ENCODE measurements at places on chromosomes 6 and 20.

DNA sequence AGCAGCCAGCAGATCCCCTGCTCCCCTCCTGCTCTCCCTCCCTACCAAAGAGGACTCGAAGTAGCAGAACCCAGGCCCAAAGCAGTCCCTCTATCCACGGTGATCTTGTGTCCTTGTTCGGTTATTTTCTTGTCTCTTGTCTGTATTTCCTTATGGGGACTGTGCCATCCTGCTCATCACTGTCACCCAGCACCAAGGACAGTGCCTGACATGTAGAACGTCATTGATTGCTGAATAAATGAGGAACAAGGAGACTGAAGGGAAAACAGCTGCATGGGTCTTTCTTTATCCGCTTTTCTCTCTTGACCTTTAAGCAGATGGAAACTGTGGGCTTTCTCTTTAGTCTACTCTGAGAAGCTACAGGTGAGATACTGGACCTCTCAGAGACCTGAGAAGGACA lies 29.4 kb upstream of the ZNF831 start:
- DNase-seq, result no peak

DNA sequence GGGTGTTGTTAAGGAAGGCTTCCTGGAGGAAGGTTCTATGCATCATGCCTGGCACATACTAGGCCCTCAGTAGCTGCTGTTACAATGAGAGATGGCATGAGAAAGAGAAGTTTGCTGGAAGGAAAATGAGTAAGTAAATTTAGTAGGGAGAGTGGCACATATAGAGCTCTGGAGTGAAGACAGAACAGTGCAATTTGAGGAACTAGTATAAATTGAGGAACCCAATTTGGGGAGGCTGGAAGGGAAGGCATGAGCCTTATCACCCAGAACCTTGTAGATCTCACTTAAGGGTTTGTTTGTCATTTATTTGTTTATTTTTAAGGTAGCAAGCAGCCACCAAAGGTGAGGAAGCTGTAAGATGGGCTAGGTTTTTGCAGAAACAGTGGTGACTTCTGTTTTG lies 87.1 kb upstream of the SCGN start:
- no peak for DNase-seq

DNA sequence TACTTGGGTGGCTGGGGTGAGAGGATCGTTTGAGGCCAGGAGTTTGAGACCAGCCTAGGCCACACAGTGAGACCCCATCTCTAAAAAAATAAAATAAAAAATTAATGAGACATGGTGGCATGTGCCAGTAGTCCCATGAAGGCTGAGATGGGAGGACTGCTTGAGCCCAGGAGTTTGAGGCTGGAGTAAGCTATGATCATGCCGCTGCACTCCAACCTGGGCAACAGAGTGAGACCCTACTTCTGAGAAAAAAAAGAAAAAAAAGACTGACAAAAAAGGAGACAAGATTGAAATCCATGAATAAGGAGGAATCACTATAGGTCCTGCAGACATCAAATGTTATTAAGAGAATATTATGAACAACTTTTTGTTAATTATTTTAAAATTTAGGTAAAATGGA lies 23.7 kb upstream of the BPHL start:
- DNase-seq, result no peak

GRCh38 chr20:17562804-17563305 lies 7.0 kb upstream of the DSTN start:
- no peak for DNase-seq

GRCh38 chr6:127807806-127808517 lies 92.9 kb downstream of the THEMIS start:
- DNase-seq, result no peak

- DNase-seq, result peak; percentile 21
Measured at GRCh38 chr6:158284007-158284875, 28.0 kb upstream of the TULP4 start.

DNA sequence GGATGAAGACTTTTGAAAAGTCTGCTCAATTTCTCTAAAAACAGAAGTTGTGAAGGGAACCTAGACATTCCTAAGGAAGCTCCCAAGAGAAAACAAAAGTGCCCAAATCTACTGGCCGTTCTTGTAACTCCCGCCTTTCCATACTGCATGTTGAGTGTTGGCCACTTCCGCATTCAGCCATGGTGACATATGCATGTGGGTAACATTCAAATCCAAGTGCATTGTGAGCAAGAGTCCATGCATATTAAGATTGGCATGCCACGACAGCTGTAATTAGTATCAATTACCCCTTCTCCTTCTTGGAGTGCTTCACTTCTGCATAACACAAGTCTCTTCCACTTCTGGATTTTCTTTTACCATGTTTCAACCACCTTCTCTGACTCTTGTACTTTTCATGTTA lies 8.4 kb downstream of the SLC35D3 start:
- DNase-seq, result no peak

DNA sequence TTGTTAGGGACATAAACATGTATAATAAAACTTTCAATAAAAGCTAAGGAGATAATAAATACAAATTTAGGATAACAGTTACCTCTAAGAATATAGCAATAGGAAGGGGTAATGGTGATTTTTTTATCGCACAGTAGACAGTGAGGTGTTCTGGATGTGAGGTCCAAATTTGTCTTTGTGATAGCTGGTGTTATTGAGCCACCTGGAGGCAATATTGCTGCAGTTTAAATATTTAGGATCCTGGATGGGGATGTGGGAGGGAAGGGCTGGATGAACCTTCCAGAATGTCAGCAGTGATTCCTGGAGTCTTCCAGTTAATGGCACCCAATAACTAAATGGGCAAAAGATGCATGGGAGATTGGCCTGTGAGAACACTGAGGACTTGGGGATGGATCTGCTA lies 13.9 kb downstream of the DEFB123 start:
- DNase-seq, result no peak

DNA sequence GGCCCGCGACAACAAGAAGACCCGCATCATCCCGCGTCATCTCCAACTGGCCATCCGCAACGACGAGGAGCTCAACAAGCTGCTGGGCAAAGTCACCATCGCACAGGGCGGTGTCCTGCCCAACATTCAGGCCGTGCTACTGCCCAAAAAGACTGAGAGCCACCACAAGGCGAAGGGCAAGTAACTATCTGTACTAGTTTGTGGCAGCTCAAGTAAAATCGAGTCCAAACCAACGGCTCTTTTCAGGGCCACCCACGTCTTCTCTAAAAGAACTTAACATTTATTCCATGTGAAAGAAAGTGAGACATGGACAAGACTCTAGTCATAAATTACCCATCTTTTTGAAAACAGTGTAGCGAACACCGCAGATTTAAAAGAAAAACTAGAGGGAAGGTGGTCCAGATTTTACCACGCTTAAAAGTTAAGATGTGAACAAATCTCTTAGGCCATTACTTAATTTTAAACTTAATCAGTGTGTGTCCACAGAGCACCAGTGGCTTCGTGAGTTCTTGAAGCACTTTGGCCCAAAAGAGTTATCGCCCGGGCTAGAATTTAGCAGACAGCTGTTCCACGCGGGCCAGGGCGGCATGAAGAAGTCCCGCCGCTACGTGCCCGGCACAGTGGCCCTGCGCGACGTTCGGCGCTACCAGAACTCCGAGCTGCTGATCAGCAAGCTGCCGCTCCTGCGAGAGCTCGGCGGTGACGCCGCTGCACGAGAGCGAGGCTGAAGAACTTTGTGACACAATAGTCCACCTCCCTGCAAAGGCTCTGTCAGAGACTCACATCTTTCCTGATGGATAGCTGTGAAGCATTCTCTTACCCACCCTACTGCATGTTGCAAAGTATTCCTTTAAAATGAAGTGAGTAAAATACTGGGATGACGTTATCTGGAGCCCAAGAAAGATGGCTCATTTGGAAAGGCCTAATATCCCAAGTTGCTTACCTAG lies 113.9 kb upstream of the PRSS16 start:
- DNase-seq, result peak; percentile 63

DNA sequence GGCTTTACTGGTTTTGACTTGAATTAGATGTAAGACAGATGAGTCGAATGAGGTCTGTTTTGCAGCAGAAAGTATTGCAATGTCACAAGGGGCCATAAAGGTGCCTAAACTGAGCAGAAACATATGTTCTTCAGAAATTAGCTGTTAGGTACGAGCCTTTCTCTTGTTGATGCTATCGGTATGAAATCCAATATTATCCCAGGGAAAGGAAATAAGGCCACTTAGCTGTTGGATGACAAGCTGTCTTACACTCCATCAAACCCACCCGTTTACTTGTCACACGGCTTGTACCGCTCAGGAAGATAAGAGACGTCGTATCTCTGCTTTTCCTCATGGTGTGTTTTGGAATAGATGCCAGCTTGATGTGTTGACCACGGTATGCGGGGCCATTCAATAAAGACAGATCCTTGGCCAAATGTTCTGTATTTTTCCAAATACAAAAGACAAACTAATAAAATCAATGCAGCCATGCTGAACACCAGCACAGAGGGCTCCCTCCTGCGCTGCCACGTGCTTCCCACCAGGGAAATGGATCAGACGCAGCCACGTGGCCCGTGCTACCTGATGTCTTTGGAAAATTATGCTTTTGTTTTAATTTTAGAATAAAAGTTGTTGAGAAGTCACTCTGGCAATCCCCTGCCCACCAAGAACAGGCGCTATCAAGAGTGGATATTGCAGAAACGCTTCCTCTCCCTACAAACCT lies 255.9 kb upstream of the SULF2 start:
- no peak for DNase-seq

DNA sequence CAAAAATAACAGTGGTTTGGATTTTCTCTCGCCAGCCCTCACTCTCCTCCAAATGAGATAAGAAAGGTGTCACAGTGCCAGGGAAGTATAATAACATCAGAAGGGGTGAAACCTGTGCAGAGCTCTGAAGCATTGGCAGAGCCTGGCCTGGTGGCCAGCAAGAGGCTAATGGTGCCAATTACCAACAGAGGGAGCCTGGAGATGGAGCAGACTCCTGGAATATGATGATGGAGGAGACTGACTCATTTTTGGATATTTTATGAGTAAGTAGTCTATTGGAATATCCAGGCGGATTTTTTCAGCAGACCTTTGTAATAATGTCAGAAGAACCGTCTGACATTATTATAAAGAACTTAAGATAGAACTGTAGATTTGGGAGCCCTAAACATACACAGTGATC lies 442.6 kb upstream of the MARCKS start:
- DNase-seq, result no peak

DNA sequence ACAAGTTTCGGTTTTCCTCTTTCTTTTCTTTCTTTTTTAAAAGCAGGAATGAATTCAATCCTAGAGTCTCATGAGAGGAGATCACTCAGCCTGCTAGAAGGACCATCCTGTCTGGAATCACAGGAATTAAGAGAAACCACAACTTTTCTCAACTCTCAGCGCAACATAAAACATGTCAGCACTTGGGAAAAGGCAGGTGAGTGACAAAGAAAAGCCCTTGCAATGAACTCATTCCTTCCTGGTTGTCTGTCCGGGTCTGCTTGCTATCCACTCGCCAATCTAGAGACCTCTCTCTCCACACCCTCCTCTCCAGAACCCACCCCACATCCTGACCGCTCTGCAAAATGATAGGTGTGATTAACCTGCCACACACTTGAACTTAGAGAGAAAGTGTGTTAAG lies 253.8 kb downstream of the LY86 start:
- no peak for DNase-seq

- no peak for DNase-seq
Measured at GRCh38 chr6:37552267-37552666, 52.6 kb upstream of the CCDC167 start.

GRCh38 chr20:10291568-10292248 lies 73.1 kb downstream of the SNAP25 start:
- DNase-seq, result no peak

DNA sequence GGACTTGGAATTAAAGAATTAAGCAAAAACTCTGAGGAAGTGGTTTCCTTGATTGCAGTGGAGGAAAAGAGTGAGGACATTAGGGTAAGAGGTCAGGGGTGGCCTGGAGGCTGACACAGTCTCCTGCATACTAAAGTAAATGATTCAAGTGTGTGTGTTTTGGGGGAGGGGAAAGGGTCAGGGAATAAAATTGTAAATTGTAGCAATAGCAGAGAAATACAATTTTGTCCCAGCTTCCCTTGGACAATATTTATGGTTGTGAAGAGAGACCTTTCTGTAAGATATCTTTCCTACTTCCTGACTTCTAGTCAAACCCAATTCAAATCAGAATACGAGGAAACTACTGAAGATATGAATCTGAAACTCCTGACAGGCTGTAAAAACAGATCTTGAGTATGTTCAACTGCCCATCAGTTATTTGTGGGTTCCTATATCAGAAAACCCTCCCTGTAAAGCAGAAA lies 143.4 kb upstream of the HMGN3 start:
- DNase-seq, result no peak

DNA sequence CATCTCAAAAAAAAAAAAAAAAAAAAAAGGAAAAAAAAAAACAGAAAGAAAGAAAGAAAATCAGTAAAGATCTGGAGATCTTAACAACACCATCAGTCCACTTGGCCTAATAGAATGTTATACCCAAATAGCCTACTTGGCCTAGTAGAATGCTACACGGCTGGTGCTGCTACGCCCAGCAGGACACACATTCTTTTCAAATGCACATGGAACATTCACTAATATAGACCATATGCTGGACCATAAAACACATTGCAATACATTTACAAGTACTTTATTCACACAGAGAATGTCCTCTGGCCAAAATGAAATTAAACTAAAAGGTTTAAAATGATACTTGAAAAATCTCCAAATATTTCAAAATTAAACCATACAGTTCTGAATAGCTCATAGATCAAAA lies 80.0 kb upstream of the TNFAIP3 start:
- no peak for DNase-seq

DNA sequence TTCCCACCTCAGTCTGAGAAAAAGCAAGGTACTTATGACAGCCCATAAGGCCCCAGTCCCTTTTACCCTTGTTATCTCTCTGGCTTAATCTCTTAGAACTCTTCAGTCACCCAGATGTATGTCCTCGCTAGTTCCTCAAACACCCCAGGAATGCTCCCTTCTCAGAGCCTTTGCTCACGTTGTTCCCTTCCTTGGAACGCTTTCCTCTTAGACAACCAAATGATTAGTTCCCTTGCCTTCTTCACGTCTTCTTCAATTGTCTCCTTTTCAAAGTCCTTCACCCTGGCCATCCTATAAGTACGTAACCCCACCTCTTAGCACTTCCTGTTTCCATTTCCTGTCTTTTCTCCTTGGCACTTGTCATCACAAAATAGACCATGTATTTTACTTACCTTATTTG lies 1.1 kb upstream of the APOBEC2 start:
- no peak for DNase-seq

GRCh38 chr6:93343476-93343875 lies 75.9 kb downstream of the EPHA7 start:
- DNase-seq, result no peak

All from effector CD4-positive, alpha-beta T cell (primary cell).